ENCODE measurements at places on chromosomes 2 and 18.

DNA sequence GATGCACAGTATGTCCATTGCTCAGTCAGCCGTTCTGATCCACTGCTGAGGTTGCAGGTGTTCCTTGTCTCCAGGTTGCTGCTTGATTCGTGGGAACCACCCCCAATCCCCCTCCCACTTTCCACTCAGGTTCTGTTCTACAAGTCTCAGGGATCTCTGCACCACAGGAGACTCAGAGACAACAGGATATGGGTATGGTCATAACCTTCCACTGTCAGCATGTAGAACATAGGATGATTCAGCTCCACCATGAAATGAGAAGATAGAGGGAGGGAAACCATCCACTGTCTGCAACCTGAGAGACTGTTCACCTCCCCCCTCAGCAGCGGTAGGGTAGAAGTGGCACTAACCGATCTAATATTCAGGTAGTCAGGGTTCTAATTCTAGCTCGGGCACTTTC, 19.0 kb upstream of the KLF7 start:
- DNase-seq: no peak

- DNase-seq: no peak
These were observed 74.0 kb downstream of the MCFD2 start for GRCh38 chr2:46841621-46842020.

DNA sequence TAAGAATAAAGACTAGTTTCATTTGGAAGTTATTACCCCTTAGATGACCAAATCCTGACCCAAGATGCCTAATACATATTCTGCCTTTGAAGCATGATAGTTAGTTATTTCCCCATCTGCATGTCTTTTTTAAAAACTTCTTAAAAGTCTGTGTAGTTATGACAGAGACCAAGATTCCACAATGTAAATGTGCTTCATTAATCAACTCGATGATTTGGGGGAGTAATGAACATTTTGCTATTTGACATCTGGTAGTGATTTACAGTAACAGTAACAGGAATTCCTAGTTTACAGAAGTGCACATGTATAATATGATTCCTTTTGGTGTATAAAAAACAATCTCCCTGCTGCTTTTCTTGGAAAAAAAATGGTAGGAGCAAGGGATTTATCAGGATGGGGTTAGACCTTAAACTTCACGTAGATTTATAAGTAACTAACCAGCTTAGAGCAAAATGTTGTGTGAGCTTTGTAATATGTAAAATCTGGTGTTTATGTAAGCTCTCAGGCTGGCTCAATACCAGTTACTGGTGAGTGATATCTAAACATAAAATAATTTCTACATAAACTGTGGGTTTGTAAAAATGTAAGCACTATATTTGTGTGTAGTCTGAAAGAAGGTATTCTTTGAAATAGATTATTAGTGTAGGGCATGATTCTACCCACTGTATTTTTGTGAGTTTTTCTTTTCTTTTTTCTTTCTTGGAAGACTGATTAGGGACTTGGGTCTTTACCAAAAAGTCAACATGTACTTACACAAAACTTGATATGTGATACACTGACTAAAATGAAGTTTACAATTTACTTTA, 641.6 kb downstream of the EPHA4 start:
- no peak for DNase-seq

DNA sequence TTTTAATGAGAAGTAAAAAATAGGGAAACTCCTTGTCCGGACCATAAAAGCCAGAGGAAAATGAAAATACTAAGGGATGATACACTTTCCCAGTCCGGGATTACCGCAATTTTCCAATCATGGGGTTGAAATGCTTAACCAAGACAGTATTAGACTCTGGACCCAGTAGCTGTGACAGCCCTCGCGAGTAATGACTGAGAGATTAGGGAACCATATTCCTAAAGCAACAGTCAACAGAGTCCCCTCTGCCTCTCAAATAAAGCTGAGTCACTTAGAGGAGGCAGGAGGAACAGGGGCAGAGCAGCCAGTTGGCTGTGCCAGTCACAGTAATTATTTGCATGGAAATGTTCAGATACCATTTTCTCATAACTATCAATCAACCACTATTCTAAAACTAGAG, 34.8 kb downstream of the GPATCH11 start:
- DNase-seq: no peak

DNA sequence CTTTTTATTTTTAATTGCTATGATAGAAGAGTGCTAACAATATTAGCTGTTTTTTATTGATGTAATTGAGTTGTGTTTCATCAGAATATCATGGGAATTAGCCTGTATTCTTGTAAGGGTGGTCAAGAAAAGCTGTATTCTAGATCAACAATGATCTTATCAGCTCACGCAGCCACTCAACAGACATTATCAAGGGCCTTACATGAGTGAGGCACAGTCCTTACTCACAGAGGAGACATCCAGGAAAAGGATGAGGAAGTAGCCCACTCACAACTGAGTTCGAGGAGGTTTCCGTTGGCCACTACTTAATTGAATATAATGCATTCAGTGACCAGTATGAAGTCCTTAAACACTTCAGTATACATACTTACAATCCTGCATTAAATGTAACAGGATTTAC, 152.5 kb downstream of the AFF3 start:
- no peak for DNase-seq

GRCh38 chr2:66494708-66495107, 59.8 kb downstream of the MEIS1 start:
- no peak for DNase-seq

GRCh38 chr18:26325771-26326170, 99.5 kb downstream of the TAF4B start:
- no peak for DNase-seq

DNA sequence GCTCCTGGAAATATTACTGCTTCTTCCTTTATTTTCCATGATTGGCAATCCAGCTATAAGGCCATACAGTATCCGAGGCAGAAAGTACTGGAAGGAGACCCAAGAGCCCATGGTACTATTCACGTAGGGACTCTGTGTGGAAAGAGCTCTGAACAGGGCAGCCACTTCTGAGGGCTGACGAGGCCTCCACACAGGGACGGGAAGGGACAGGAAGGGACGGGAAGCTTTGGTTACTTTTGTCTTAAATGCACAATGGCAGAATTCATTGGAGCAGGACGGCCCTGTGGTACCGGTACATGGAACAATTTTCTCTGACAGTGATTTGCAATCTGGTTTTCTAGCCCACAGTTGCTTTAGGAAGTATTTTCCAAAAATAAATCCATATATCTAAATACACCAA, 102.4 kb downstream of the MBP start:
- no peak for DNase-seq

GRCh38 chr2:162029287-162029901, 44.6 kb downstream of the DPP4 start:
- no peak for DNase-seq

- peak; percentile 32 for DNase-seq
These were observed 808 bp downstream of the ATP5MC3 start for GRCh38 chr2:175180701-175181103.

- no peak for DNase-seq
These were observed 91.1 kb upstream of the CDH2 start for GRCh38 chr18:28267878-28268625.

GRCh38 chr2:47867205-47867604, 39.1 kb downstream of the FBXO11 start:
- no peak for DNase-seq

- no peak for DNase-seq
These were observed 83.7 kb downstream of the CERKL start for GRCh38 chr2:181573140-181573736.

DNA sequence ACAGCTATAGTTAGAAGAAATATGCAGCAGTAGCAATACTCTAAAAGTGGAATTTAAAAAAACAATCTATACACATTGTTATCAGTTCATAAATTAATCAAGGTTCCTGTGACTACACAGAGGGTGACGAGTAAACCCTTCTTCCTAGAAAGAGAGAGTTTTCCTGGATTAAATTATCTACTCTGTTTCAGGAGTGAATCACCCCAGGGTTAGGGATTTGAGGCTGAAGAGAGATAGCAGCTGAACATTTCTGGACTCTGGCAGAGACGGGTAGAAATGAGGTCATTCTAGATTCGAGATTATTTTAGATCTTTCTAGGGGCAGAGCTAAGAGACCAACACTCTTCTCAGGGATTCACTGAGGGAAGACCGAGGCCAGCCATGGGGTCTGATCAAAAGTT, 38.8 kb upstream of the PMAIP1 start:
- DNase-seq: no peak

DNA sequence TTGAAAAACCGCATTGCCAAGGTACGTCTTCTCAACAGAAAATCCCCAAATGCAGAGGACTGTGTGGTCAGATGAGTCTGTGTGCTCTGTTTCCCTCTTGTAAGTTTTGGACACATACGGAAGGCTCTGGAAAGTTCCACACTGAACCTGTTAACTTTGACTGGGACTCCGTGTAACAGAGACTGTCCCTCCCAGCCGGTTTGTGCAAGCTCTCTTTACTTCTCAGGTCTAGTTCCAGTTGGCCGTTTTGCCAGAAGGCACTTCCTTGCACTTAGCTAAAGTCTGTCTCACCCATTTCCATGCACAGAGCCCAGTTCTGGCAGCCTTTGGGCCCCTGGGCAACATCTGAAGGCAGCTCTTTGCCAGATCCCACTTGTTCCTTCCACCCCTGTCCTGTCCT, 22.0 kb downstream of the EFHD1 start:
- no peak for DNase-seq

- DNase-seq: no peak
These were observed 301.3 kb upstream of the RGPD4 start for GRCh38 chr2:107525406-107525805.

GRCh38 chr2:216017365-216017764, 4.0 kb upstream of the MREG start:
- no peak for DNase-seq

- DNase-seq: no peak
These were observed 2.7 kb downstream of the STK16 start for GRCh38 chr2:219247678-219248642.

GRCh38 chr2:127176371-127177311, 43.5 kb downstream of the CYP27C1 start:
- no peak for DNase-seq

DNA sequence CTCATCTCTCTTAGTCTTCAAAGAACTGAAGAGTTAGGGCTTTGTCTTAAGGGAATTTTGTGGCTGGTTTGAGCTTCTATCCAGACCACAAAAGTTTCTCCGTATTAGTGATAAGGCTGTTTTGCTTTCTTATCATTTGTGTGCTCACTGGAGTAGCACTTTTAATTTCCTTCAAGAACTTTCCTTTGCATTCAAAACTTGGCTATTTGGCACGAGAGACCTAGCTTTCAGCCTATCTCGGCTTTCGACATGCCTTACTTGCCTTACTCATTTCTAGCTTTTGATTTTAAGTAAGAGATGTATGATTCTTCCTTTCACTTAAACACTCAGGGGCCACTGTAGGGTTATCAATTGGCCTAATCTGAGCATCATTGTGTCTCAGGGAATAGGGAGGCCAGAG, 29.9 kb downstream of the HDHD2 start:
- no peak for DNase-seq

DNA sequence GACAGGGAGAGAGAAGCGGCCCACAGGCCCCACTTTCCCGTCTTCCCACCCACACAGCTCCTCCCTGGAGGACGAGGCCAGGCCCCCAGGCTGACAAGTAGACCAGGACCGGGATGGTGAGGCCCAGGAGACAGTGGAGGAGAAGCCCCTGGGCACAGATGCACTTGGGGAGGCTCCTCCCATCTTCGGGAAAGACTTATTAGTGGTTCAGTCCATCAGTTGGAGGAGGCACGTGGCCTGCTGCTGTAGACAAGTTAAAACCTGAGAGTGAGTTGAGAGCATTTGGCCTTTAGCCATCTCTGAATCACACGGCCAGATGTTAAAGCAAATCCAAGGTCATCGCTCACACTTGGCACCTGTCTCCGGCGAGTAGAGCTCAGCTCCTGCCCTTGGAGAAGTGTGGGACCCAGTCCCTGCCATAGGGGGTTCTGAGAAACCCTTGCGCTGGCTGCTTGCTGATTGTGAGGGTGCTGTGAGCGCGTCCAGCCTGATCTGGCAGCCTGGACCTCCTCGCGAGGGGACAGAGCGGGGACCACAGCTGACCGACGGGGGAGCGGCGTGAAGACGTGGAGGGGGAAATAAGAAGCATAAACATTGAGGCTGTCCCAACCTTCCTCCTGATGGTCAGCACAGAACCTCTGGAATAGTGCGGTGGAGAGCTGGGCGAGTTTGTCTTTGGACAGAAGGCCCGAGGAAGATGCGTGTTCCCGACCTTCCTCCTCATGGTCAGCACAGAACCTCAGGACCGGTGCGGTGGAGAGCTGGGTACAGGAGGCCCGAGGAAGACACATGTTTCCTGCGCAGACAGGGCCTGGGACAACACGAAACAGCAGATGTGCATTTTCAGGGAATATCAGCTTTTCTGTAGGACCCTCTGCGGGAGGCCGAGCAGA, 24.7 kb upstream of the ALLC start:
- DNase-seq: no peak

DNA sequence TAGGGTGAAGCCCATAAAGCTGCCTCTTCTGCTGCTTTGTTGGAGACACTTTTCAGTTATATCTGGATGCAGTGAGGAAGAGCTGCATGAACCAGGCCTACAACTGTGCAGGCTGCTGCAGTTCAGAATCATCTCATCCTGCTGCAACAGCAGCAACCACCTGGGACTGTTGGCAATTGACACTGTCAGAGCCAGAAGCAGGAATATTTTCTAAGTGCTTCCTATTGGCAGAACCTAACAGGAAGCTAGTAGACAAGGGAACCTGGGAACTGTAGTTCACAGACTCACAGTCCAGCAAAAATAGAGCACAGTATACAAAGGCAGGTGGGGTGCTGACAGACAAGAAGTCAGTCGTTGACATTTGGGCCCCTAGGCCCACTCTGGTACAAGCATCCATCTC, 452.9 kb upstream of the SPRED2 start:
- no peak for DNase-seq

DNA sequence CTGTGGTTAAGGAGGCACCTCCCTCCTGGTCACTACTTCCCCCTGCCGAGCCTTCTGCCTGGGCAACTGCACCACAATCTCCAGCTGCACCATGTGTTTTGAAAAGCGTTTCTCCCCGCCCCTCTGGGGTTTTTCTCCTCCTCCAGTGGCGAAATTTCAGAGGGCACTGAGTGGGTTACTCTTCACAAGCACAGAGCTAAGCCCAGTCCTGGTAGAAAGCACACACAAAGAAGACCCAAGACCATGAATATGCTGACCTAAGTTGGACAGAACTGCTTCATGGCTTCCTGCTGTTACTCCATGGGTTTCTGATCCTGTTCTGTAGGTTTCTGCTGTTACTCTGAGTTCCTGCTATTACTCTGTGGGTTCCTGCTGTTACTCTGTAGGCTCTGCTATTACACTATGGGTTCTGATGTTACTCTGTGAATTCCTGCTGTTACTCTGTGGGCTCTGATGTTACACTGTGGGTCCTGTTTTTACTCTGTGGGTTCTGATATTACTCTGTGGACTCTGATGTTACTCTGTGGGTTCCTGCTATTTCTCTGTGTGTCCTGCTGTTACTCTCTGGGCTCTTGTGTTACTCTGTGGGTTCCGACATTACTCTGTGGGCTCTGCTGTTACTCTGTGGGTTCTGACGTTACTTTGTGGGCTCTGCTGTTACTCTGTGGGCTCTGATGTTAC, 216.6 kb downstream of the RTP5 start:
- DNase-seq: no peak

DNA sequence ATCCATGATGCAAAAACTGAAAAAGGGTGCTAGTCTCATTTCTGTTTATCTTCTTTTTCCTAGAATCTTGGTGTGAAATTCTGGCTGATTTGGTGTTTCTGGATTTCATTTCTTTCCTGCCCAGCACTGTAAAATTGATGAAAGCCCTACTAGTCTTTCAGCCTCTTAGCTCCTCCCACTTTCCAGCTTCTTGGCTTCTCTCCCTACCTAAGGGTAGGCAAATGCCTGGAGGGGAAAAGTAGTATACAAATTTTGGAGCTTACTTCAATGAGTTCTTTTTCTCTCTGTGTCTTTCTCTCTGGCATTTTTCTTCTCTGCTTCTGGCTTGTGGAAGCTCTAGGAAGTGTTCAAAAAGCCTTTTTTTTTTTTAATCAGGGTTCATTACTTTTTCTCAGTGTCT, 160.5 kb downstream of the XIRP2 start:
- no peak for DNase-seq

Data from GM12891 (cell line).